ENCODE measurements at places on chromosomes 2 and 18. TPM values are rescaled to one million over a fixed set of nuclear protein-coding genes. Genes with fewer than 3 reads are reported as not detected.

DNA sequence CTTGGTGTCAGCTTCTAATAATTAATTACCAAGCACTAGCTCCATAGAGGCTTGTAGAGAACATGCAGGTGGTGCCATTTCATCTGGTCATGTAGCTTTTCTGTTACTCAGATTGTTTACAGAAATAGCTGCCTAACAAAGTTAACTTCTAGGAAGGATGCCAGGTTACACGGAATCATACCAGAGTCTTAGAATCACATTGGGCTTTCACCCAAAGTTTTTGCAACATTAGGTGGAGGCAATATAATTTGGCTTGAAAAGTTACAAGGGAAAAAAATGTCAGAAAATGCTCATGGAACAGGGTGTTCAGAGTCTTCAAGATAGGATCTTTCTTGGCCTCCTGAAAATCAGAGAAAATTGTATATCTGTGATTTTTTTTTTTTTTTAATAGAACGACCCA is 135.6 kb downstream of the ARHGAP15 start:
- DNase-seq: no peak

Gene FAM168B
- 86.1 TPM for total RNA-seq

Gene POTEJ
- not detected for total RNA-seq

- no peak for DNase-seq
These were observed 47.4 kb downstream of the IMPA2 start for GRCh38 chr18:12028674-12029073.

- no peak for DNase-seq
These were observed 27.2 kb downstream of the PXDN start for GRCh38 chr2:1717113-1717512.

DNA sequence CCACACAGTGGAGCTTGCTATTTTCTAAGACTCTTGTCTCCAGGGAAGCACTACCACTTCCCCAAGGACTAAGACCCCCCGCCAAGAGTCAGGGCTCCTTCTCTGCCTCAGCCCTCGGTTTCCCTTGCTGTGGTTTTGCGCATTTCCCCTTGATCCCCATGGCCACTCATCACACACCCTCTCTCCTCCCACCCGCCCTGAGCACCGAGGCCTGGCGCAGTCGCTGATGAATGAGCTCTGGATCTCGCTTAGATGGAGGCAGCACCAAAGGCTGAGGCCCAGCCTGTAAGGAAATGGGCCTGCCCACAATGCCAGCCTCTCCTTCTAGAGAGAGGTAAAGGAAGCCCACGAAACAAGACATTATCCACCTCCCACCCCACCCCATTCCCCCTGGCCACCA is 96.9 kb downstream of the TNS1 start:
- no peak for DNase-seq

- DNase-seq: peak; percentile 53
These were observed 9.2 kb downstream of the DNMT3A start for GRCh38 chr2:25332571-25332970.

DNA sequence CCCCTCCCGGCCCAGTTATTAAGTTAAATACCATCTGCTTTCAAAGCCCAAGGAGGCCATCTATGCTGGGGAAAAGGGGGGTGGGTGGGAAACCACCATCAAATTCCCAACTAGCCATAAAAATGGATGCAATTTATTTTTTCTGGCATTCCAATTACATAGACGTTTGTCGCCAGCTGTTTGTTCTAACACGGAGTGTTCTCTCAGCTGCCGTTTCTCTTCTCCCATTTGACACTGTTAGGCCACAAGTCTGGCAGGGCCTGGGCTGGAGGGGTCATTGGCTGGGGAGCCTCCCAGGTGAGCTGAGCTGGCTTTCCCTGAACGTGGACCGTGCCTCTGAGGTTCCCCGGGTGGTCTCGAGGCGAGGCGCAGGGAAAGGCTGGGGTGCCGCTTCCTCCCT is 16.6 kb downstream of the ATOH8 start:
- no peak for DNase-seq

- no peak for DNase-seq
These were observed 25.4 kb upstream of the GLI2 start for GRCh38 chr2:120710256-120710655.

DNA sequence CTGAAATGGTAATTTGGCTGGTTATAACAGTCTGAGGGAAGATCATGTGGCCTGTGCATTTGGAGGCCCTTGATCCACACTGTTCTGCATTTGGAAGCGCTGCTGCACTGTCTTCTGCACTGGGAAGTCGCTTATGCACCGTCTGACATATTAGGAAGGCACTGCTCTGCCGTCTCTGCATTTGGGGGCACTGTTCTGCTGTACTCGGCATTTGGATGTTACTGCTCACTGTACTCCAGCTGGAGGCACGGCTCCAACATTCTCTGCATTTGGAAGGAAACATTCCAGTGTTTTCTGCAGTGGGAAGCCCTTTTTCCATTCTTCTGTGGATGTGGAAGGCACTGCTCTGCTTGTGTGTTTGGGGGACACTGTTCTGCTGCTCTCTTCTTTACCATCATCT is 9.6 kb upstream of the PROM2 start:
- no peak for DNase-seq

Gene SNX17
- 91.0 TPM for total RNA-seq

Gene AQP4
- total RNA-seq: not detected

GRCh38 chr18:39776766-39777165 is 2178.3 kb upstream of the PIK3C3 start:
- no peak for DNase-seq
